ENCODE measurements at places on chromosomes 7 and 10.

DNA sequence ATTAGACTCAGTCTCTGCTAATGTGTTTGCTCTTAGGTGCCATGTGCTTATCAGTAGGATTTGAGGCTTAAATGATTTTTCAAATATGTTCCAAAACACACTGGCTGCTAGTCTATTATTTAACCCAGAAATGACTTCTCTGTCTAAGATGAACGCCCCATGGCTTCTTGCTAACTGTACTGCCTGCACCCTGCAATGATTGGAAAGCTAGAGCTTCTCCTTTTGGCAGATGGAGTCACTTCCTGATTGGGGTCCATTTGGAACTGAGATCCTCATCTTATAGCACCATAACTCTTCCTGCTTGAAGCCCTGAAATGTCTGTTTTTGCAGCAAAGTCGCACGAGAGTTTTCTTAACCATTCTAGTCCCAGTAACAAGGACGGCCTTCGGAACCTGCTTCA is 186.5 kb upstream of the ADO start:
- no peaks in the 10 kb centered on the region for H3K27me3 ChIP-seq
- no peak overlapping the region for H3K4me3 ChIP-seq
- H3K36me3 ChIP-seq, result no peaks in the 10 kb centered on the region
- H3K4me1 ChIP-seq, result no peaks in the 10 kb centered on the region
- DNase-seq, result no peak

DNA sequence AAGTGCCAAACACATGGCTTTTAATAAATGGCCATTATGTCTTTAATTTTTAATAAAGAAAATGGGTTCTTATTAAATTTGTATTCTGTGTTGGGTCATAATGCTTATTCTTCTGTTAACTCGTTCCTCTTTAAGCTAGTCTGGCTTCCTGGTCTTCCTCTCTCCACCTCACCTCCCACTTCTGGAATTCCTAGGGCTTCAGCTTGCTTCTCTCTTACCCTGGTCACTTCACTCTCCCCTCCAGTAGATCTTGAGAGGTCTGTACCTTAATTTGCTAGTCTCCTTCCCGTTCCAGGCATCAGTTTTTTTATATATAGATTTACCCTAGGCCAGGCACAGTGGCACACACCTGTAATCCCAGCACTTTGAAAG is 111.2 kb downstream of the RALA start:
- DNase-seq, result no peak
- no peaks in the 10 kb centered on the region for H3K36me3 ChIP-seq
- no peak overlapping the region for H3K27ac ChIP-seq
- H3K27me3 ChIP-seq, result no peaks in the 10 kb centered on the region

- no peak overlapping the region for H3K4me3 ChIP-seq
- H3K4me1 ChIP-seq, result peaks cover 3% of the 10 kb centered on the region
- H3K27me3 ChIP-seq, result no peaks in the 10 kb centered on the region
- no peak for DNase-seq
- no peaks in the 10 kb centered on the region for H3K36me3 ChIP-seq
Observed at GRCh38 chr7:78399033-78399769, 600.6 kb downstream of the PHTF2 start.

GRCh38 chr10:91514787-91515186 is 104.6 kb downstream of the HECTD2 start:
- peaks cover 2% of the 10 kb centered on the region for H3K4me1 ChIP-seq
- no peak overlapping the region for H3K4me3 ChIP-seq
- no peaks in the 10 kb centered on the region for H3K36me3 ChIP-seq
- no peaks in the 10 kb centered on the region for H3K27me3 ChIP-seq
- no peak for DNase-seq

DNA sequence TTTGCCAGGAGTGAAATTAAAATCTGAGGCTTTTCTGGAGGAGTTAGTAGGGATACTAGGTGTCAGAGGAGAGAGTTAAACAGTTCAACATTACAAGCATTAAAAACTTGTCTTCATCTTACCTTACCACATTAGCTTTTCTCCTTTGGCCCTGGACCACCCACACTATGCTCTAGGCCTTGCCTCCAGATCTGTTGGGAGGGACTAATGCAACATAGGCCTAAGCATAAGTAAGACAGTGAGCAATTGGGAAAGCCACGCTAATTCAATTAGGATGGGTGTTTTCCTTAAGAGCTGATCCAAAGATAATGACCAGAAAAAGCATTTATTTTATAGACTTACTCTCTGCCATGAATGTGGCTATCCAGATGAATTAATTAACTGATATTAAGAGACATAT is 158.9 kb downstream of the ELMO1 start:
- no peak for DNase-seq
- peaks cover 2% of the 10 kb centered on the region for H3K4me1 ChIP-seq
- no peaks in the 10 kb centered on the region for H3K36me3 ChIP-seq

DNA sequence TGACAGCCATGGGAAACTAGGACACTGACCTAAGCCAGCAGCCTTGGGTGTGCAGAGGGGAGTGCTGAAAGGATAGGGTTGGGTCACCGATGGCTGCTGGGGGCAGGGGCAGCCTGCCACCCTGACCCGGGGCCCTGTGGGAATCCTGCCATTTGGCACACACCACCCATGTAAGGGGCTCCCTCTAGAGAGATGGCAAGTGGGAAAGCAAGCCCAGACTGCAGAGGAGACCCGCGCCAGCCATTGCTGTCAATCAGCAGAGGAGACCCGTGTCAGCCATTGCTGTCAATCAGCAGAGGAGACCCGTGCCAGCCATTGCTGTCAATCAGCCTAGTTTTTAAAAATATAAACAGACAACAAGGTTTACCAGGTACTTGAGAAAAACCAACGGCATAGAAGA is 27.4 kb upstream of the PRKAG2 start:
- DNase-seq, result peak; percentile 49
- no peaks in the 10 kb centered on the region for H3K27me3 ChIP-seq
- H3K27ac ChIP-seq, result no peak overlapping the region
- no peak overlapping the region for H3K4me3 ChIP-seq
- no peaks in the 10 kb centered on the region for H3K4me1 ChIP-seq

DNA sequence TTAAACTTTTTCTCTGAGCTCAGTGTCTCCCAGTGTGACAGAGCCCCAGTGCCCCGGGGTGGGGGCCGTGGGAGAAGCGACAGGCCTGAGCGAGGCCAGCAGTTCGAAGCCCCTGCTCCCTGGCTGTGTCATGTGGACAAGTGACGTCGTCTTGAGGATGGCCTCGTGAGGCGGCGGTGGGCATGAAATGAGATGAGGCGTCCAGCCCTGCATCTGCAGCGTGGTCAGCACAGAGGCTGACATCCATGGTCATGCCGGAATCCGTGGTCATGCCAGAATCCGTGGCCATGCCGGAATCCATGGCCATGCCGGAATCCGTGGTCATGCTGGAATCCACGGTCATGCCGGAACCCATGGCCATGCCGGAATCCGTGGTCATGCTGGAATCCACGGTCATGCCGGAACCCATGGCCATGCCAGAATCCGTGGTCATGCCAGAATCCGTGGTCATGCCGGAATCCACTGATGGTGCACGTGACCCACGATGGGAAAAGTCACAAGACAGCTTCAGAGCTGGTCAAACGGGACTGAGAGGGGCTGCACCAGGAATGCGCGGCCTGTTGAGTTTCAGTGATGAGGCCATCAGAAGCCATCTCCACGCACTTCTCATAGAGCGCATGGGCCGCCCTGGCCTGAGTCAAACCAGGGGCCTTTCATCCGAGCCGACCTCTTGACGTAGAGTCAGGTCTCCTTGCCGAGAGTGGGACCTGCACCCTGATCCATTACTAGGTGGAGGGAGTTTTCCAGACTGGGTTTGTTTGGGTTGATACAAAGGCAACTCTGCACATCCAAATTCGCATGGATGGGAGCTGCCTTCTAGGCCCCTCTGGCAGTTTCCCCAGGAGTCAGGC is 342.5 kb downstream of the PTPRN2 start:
- no peak for DNase-seq

DNA sequence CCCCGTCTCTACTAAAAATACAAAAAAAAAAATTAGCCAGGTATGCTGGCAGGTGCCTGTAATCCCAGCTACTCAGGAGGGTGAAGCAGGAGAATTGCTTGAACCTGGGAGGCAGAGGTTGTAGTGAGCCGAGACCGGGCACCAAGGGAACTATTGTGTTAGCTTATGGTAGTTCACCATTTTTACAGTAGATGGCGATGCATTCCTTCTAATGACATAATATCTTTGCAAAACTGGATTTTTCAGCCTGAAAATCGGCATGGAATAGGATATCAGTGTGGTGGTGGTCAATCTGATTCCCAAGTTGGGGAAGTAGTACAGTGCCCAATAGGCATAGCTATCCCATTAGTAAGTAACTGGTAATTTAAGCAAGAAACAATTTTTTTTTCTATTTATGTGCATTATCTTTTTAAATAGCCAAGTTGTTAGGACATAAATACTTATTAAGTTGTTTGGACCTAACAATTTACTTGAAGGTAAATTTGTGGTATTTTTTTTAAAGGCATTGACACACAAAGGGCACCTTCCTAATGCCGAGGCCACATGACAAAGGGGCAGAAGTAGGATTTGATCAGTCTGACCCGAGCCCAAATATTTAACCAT is 17.6 kb upstream of the IMPDH1 start:
- H3K27ac ChIP-seq, result no peak overlapping the region
- H3K27me3 ChIP-seq, result no peaks in the 10 kb centered on the region
- H3K4me3 ChIP-seq, result no peak overlapping the region
- no peak for DNase-seq

- no peaks in the 10 kb centered on the region for H3K27me3 ChIP-seq
- no peak for DNase-seq
- H3K27ac ChIP-seq, result peak overlapping the region; percentile 8
- H3K36me3 ChIP-seq, result peaks cover 20% of the 10 kb centered on the region
Observed at GRCh38 chr7:17311952-17312351, 13.5 kb downstream of the AHR start.

GRCh38 chr10:132627666-132628531 is 90.3 kb downstream of the INPP5A start:
- H3K27ac ChIP-seq, result peak overlapping the region; percentile 97
- H3K4me3 ChIP-seq, result no peak overlapping the region
- DNase-seq, result peak; percentile 86
- H3K4me1 ChIP-seq, result peaks cover 22% of the 10 kb centered on the region
- H3K36me3 ChIP-seq, result no peaks in the 10 kb centered on the region
- H3K27me3 ChIP-seq, result no peaks in the 10 kb centered on the region

DNA sequence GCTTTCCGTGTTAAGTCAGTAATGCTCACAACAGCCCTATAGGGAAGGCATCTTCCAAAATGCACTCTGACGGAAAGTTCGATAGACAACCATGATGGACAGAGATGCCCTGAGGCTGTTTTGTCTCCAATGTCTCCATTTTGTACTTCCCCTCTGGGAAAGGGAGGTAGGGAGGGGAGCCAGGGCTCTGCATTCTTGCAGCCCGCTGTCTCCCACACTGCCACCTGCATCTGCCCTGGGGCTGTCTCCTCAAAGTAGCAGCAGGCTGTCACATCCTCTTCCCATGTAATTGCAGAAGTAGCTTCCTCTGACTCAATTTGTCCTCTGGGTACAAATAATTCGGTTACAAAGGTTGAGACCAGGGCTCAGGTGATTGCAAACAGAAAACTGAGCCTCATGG is 131.4 kb downstream of the GPAM start:
- H3K4me3 ChIP-seq, result no peak overlapping the region
- no peaks in the 10 kb centered on the region for H3K4me1 ChIP-seq
- no peaks in the 10 kb centered on the region for H3K27me3 ChIP-seq
- H3K27ac ChIP-seq, result no peak overlapping the region

GRCh38 chr10:132461683-132462231 is 64.8 kb downstream of the PWWP2B start:
- H3K27me3 ChIP-seq, result no peaks in the 10 kb centered on the region
- H3K36me3 ChIP-seq, result no peaks in the 10 kb centered on the region
- no peak overlapping the region for H3K4me3 ChIP-seq
- H3K4me1 ChIP-seq, result peaks cover 34% of the 10 kb centered on the region

- H3K4me3 ChIP-seq, result no peak overlapping the region
- no peak for DNase-seq
- H3K36me3 ChIP-seq, result peaks cover 4% of the 10 kb centered on the region
- peak overlapping the region; percentile 50 for H3K27ac ChIP-seq
Observed at GRCh38 chr7:157136372-157136771, 2.4 kb upstream of the UBE3C start.

DNA sequence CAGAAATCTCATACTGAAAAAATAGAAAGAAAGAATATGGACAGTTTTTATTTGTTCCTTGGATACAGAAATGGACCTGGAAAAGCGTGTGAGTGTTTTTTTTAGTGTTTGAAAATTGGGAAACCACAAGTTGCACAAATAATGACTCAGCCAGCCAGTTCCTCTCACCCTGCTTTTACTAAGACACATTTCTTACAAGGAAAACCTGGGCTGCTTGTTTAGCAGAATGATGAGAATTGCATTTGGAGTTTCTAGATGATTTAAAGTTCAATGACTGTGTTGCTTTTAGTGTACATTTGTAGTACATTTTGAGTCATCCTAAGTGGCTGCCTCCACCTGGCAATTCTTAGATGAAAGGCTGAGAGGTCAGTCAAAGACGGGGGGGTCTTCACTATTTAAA is 218.7 kb downstream of the ABCA13 start:
- no peak overlapping the region for H3K4me3 ChIP-seq
- H3K27ac ChIP-seq, result no peak overlapping the region
- H3K27me3 ChIP-seq, result no peaks in the 10 kb centered on the region
- no peak for DNase-seq
- H3K36me3 ChIP-seq, result no peaks in the 10 kb centered on the region

DNA sequence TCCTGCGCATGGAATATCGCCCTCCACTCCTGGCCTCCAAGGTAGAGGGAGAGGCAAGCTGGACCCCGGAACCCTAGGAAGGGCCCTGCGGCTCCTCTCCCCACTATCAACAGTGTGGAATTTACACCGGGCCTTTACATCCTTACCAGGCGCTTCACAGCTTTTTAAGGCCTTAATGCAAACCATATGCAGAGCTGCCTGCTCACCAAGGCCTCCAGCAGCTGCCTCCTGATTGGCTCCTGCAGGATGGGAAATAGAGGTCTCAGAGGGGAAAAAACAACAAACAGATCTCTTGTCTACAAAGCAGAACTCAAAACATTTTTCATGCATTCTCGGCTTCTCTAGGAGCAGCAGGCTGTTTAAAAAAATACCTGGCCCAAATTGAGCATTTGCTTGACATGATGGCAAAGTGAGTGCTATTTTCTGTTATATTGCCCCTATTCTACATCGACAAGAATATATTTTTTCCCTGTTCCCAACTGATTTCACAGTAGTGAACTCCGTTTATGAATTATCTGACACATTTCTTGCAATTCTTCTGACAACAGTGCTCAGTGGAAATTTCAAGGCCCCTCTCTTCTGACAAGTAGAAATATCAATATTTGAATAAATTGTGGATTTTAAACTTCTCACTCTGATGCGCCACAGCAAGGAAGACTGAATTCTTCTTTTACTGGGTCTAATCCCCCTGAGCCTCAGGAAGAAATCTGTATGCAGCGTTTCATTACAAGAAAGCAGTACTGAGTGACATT is 51.7 kb downstream of the EBF3 start:
- no peak for DNase-seq
- no peak overlapping the region for H3K27ac ChIP-seq
- no peak overlapping the region for H3K4me3 ChIP-seq
- H3K36me3 ChIP-seq, result no peaks in the 10 kb centered on the region
